ENCODE measurements at places on chromosomes 2 and 18.

DNA sequence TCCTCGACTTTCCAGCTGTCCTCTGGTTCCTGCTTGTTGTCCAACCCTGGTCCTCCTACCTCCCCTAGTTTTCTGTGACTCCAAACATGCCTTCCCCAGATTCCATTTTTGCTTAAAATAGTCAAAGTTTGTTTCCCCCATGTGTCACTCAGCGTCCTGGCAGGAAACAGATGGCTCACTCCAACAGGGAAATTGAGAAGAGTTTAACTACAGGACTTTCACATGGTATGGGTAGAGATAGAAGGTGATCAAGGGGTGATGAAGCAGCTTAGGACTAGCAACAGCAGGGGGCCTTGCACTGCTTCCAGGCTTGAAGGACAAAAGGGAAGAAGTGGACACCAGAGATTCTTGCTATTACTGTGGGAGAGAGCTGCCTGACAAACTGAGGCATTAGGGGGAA is 6.1 kb upstream of the CUL3 start:
- DNase-seq, result no peak

GRCh38 chr2:173793709-173794565 is 171.2 kb downstream of the SP3 start:
- no peak for DNase-seq

DNA sequence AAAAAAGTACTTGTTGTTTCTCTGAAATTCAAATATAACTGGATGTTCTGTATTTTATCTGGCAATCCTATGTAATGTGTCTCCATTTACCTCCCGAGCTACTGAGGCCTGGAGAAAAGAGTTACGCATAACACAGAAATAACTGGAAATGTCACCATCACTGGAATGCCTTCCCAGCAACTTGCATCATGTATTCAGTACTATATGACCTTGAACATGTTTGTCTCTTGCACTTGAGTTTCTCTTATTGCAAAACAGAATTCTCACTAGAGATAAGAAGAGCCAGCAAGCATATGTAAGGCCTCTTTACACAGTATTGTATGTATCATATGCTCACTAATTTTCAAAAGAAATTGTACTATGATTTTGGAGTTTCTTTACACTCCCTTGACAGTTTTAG is 99.6 kb upstream of the CTAGE1 start:
- no peak for DNase-seq

- DNase-seq, result no peak
Measured at GRCh38 chr2:138058427-138058826, 94.2 kb downstream of the HNMT start.

DNA sequence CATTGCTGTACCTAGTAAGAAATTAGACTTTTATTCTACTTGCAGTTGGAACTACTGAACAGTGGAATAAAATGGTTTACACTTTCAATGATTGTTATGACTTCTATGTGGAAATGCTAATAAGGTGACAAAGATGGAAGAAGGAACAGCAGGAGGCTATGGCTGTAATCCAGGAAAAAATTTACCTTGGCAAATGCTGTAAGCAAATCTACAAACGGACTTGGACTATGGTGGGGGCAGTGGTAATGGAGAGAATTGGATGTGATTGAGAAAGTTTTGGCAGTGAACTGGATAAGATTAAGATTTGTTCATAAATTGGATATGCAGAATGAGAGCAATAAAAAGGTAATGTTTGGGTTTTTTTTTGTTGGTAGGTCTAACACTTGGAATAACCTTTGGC is 111.0 kb upstream of the ERBB4 start:
- DNase-seq, result no peak

GRCh38 chr2:77520641-77521547 is 1.3 kb downstream of the LRRTM4 start:
- no peak for DNase-seq

DNA sequence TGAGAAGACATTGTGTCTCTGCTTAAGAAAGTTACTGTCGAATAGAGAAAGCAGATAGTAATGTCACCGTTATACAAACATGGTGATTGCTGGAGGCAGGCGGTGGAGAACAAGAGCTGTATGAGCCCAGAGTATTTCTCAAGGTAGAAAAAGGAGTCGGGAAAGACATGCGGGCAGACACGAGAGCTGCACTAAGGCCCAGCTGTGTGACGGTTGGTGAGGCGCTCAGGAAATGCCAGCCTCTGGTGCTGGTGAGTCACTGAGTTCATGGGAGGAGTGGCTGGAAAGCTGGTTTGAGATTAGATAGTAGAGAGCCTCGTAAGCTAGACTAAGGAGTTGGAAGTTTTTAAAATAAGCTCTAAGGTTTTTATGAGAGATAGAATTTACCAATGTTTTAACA is 390.9 kb upstream of the TRIB2 start:
- DNase-seq, result no peak

DNA sequence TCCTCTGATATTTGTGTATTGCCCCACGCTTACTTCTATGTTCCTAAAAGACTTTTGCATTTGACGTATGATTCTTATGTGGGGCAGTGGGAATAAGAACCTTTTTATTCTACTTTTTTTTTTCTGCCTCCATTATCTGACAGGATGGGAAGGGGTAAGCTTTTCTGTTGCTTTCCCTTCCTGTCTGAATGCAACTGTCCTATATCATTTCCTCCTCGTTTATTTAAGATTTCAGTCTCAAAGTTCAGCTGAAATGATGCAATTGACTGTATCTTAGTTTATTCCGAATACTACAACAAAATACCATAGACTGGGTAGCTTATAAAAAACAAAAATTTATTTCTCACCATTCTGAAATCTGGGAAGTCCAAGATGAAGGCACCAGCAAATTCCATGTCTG is 24.1 kb upstream of the HNMT start:
- DNase-seq, result no peak

- no peak for DNase-seq
Measured at GRCh38 chr18:34189656-34190435, 34.9 kb downstream of the NOL4 start.

GRCh38 chr2:128425216-128425615 is 106.5 kb upstream of the HS6ST1 start:
- no peak for DNase-seq

- DNase-seq, result no peak
Measured at GRCh38 chr2:120934574-120935338, 199.1 kb downstream of the GLI2 start.

GRCh38 chr18:39661856-39662366 is 2096.3 kb upstream of the CELF4 start:
- DNase-seq, result no peak

DNA sequence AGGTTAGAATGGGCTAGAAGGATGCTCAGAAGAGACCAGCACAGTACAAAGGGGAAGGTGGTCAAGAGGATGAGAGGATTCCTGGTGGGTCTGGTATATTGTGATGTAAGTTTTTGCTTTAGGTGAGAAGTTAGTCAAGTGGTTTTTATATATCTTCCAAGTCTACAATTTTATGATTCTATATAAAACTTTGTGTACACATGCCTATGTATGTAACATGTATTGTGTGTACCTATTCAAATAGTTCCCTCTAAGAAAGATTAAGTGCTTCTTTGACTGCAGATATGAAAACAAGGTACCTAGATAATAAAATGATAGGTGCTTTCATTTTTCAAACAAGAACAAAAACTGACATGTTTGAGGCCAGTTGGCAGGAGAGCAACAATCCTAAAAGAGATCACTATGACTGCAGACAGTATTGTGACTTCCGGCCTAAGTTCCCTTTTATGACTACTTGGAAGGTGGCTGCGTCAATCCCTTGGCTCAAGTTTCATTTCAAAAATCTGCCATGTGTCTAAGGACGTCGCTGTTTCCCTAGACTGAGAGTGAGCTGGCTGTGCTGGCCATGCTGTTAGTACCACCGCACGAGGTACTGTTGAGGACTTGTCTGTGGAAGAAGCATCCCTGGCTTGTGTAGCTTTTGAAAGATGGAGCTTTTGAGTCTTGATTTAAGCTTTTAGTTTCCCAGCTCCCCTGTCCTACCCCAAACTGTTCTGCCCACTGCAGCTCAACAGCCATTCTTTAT is 123.1 kb downstream of the PRPF40A start:
- DNase-seq, result no peak

DNA sequence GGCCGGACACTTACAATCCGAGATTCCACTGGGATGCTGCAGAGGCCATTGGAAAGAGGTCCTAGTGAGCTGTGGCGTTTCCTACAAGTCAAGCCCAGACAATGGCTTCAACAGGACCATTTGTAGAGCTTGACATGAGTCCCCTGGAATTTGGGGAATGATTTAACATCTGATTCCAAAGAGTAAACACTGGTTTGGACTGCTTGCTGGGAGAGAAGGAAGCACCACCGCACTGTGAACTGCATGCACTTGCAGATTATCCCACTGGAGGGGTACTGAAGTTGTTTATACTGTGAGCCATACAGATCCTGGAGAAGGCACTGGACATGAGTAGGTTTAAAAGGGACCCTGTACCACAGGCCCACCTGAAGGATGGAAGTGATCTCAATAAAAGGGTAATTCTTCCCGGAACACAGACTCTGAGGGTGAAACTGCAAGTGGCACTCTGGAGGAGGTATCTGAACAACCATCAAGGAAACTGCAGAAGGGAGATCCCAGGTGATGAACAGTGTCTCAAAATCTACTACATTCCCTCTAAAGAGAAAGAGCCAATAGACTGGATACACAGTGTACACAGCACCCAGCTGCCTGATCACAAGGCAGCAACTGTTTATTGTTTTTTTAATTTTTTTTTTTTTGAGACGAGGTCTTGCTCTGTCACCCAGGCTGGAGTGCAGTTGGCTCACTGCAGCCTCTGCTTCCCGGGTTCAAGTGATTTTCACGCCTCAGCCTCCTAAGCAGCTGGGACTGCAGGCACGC is 4.3 kb upstream of the RAB6C start:
- no peak for DNase-seq

- DNase-seq, result no peak
Measured at GRCh38 chr2:44793322-44793870, 148.1 kb upstream of the SIX3 start.

DNA sequence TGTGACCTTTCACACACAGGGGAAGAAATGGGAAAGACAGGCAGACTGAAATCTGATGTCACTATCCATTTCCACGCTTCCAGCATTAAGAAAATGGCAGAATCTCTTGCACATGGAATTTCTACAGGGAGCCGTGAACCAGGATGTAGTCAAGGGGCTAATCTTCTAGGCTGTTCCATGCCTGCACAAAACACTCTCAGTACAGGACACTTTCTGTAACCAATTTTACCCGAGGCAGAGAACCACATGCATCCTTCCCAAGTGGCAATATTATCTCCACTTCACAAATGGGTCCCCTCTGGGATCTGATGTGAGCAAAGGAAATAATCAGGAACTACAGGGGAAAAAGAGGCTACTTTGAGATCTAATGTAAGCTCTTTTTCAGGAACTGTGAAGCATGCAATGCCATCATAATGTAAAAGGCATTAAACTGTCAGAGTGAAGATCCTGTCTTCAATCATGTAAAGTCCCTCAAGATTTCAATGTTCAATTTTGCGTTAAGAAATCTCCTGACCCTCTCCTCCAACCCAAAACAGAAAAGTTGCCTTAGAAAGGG is 236.9 kb downstream of the RBM43 start:
- no peak for DNase-seq

- DNase-seq, result no peak
Measured at GRCh38 chr18:51610481-51610880, 413.0 kb upstream of the MEX3C start.

- no peak for DNase-seq
Measured at GRCh38 chr2:173659509-173659908, 304.8 kb downstream of the CDCA7 start.

GRCh38 chr2:9539531-9539930 is 16.1 kb downstream of the ADAM17 start:
- DNase-seq, result no peak

GRCh38 chr18:33201509-33201926 is 239.0 kb downstream of the CCDC178 start:
- DNase-seq, result no peak

GRCh38 chr2:214737188-214737587 is 72.3 kb downstream of the BARD1 start:
- no peak for DNase-seq

DNA sequence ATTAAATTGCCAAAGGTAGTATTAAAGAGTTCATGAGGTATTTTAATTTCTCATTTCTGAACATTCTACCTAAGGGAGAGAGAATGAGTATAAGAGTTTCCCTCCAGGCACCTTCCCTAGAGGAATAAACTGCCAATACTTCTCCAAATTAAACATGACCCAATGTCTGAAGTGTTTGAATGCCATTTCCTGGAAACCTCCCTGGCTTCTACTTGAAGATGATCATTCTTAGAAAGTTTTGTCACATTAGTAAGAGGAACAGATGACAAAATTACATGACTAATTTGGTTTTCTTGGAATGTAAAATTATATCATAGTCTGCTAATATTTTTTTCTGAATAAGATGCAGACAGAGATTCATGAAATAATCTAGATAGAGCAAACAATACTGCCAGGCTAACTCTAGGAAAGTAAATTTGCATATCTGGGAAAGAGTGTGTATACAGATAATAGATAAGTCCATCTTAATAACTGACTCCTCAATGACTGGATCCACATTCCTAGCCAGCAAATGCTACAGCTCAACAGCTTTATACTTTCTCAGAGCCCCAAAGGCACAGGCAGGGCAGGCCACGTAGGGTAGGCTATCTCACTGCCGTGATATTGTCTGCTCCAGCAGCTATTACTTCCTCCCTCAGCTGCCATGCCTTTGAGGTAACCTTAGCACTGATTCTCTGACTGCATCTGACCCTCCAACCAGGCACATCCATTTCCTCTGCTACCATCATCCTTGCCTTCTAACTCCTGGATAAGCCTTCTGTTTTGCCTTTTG is 630.8 kb upstream of the PIK3C3 start:
- DNase-seq, result no peak

GRCh38 chr2:64837925-64838641 is 151.1 kb upstream of the SLC1A4 start:
- no peak for DNase-seq

DNA sequence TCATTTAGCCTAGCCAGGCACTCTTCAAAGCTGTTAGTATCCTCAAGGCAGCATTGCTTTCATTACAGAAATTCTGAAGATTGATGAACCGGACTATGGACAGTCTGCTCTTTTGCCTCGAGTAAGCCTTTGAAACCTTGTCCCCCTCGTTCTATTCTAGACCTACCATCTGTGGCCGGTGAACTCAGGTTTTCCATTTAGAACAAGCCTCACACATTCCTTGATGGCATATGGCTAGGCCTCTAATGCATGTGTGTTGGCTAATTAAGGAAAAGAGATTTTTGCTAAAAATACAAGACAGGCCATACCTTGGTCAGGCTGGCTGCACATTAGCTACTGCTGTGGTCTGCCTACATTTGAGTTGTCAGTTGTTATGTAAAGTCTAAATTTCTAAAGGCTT is 111.8 kb downstream of the CERS6 start:
- no peak for DNase-seq

DNA sequence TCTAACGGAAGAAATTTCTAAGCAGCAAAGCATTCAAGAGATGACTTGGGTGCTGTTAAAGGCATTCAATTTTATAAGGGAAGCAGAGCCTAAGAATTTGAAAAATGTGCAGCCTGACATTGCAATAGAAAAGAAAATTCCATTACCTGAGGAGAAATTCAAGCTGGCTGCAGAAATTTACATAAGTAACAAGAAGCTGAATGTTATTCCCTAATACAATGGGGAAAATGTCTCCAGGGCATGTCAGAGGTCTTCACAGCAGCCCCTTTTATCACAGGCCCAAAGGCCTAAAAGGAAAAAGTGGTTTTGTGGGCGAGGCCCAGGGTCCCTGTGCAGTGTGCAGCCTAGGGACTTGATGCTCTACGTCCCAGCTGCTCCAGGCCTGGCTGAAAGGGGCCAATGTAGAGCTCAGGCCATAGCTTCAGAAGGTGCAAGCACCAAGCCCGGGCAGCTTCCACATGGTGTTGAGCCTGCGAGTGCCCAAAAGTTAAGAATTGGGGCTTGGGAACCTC is 306.7 kb downstream of the RDH14 start:
- DNase-seq, result no peak

Measured in stimulated activated CD4-positive, alpha-beta T cell treated with anti-CD3 and anti-CD28 coated beads, Interleukin-1b, Interleukin-23, amount 100 ng/mL, for 1 hour (primary cell).